Activated CD4-positive, alpha-beta T cell treated with anti-CD3 and anti-CD28 coated beads, Interleukin-2, amount 50 U/mL, for 16 hours (primary cell): ENCODE measurements at places on chromosomes 2 and 18.
A peak's percentile ranks its signal among the peaks of the same experiment; 100 is the strongest.

GRCh38 chr2:230739961-230740360 is 27.3 kb downstream of the CAB39 start:
- DNase-seq: no peak

GRCh38 chr2:207311316-207312005 is 145.7 kb upstream of the KLF7 start:
- DNase-seq: peak; percentile 84

DNA sequence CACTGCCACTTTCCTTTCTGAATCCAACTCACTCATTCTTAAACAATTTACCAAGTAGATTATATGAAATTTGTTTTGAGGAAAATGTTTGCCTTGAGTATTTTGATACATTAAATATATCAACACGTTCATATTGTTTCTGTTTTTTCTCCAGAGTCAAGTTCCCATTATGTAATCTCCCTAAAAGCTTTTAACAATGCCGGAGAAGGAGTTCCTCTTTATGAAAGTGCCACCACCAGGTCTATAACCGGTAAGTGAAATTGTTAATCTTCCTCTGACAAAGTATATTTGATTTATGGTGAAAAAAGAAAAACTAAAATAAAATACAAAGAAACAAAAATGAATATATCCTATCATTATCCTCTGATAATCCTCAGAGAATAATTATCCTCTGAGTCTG is 838.6 kb downstream of the MBD2 start:
- no peak for DNase-seq

DNA sequence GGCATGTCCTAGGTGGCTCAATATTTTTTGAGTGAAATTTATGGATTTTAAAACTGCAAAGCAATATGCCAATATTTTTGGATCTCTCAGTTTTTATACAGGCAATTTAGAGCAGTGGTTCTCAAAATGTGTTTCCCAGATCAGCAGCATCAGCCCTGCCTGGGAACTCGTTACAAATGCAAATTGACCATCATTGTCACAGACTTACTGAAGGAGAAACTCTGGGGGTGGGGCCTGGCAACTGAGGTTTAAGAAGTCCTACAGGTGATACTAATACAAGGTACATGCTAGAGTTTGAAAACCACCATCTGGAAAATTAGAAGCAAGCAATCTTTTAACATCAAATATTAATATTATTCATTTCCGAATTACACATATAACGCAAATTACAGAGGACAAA is 215.6 kb upstream of the PID1 start:
- DNase-seq: no peak

DNA sequence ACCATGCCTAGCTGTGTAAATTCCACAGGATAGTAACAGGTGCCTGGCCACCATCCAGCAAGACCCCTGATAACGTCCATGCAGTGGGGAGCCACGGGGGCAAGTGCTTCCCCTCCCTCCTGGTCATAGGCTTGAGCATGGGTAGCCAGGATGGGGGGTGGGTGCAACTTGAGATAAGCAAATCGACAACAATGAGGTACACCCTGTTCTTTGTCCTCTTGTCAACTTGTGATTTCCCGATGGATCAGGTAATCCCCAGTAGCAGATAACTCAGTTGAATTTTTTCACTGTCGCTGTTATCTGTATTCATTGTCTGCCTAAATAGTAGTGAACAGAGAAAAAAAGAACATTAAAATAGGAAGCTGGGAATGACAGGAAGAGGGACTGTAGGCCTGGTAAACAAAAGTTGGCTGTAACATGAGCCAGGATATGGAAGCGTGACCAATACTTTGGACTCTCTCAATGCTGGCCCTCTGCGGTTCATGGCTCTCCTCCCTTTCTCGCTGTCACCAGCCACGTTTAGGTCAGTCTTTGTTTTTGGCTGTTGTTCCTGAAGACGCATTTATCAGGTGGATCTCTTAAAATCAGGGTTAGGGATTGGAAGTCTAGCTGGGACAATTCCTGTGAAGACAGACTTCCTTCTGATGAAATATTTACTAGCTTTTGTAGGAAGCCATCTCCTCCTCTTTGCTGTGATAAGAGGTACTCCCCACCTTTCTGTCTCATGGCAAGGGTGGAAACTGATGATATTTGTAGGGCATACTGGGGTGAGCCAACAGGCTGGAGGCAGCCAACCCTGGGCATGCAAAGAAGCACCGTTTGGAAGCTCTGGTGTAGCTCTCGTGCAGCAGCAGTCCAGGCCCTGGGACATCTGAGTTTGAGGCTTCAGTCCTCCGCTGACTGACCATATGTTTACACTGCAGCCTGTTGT is 42.4 kb downstream of the TCF7L1 start:
- no peak for DNase-seq

DNA sequence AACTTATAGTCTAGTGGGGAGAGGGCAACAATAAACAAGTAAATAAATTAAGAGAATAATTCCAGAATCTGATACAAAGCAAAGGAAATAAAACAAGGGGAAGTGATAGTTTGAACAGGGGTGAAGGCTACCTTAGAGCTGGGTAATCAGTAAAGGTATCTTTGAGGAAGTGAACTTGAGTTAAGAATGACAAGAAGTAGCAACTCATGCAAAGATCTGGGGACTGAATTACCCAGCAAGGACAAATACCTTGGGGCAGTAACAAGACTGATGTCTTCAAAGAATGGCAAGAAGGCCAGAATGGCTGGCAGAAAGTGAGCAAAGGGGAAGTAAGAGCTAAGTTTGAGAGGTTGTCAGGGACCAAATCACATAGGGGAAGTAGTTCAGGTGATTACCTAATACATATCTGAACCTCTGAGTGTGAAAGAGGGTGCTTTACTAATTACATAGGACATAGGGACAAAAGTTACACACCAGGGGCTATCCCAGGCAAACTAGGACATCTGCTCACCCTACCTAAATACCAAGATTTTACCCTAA is 244.6 kb upstream of the HNRNPA3 start:
- no peak for DNase-seq

DNA sequence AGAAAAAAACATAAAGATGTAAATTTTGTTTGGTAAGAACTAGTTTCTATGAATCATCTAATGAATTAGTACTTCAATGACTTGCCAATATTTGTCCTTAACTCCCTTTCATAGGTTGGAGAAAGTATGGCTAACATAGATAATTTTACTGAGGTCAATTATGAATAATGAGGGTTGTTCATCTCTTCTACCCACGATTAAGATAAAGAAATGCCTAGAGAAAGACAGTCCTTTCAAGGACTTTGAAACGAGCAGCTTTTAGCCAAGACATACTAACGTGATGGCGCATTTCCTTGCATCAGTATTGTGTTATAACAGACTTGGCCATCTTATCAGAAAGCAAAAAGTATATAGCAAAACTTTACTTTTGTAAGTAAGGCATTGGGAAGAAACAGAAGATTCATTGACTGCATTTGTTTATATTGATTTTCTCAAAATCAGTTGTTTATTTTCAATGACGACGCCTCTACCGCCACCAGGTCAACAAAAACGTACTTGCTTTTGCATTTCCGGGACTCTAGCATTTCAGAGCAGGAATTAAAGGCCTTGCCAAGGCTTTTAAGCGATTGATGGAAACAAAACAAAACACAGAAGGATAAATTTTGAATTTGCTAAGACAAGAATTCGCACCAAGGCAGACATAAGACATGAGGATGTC is 961 bp downstream of the RBM43 start:
- peak; percentile 16 for DNase-seq

DNA sequence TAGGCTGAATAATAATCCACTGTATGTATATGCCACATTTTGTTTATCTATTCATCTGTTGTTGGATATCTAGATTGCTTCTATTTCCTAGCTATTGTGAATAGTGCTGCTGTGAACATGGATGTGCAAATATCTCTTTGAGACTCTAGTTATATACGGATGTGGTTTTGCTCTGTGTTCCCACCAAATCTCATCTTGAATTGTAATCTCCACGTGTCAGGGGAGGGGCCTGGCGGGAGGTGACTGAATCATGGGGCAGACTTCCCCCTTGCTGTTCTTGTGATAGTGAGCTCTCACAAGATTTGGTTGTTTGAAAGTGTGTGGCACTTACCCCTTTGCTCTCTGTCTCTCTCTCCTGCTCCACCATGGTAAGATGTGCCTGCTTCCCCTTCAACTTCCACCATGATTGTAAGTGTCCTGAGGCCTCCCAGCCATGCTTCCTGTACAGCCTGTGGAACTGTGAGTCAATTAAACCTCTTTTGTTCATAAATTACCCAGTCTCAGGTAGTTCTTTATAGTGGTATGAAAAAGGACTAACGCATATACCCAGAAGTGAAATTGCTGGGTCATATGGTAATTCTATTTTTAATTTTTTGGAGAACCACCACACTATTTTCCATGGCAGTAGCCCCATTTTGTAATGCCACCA is 86.1 kb upstream of the UPP2 start:
- DNase-seq: no peak

DNA sequence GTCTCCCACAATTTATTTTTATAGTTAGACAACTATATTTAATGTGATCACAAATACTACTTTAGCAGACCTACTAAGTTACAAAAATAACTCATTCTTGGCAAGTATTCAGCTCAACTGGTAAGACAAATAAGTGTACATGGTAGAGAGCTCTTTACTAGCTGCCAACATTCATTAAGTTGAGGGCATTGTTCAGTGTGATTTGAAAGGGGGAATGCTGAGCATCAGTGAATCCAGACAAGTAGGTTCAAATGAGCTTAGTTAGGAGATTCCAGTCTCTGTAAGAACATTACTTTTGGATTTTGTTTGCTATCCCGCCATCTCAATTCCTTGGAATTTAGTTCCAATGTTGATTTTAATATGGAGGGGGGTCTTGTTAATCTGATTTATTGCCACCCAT is 187.3 kb upstream of the LYPD1 start:
- DNase-seq: no peak

DNA sequence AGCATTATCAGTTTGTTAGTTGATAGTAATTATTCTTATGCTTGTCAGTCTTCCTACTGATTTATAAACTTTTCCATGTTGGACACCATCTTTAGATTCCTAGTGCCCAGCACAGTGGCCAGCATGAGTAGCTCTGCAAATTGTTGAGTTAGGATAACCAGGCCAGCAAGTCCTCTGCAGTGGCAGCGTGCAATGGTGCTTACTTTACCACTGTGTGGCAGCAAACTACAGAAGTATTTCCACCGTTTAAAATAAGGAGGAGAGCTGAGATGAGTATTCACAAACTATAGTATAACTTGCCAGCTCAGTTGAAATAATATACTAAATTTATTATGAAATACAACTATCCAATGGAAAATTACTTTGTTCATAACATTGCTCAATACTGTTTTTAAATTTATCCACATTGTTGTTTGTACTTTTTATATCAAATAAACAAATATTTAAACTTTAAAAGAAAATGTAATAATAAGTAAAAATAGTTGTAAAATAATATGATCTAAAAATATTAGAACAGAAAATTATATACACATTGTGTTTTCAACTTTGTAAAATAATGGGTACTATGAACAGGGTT is 9.3 kb upstream of the THADA start:
- DNase-seq: peak; percentile 51

GRCh38 chr2:33021542-33022227 is 74.9 kb downstream of the LTBP1 start:
- no peak for DNase-seq

GRCh38 chr2:135840601-135841000 is 3.6 kb upstream of the LCT start:
- DNase-seq: no peak

DNA sequence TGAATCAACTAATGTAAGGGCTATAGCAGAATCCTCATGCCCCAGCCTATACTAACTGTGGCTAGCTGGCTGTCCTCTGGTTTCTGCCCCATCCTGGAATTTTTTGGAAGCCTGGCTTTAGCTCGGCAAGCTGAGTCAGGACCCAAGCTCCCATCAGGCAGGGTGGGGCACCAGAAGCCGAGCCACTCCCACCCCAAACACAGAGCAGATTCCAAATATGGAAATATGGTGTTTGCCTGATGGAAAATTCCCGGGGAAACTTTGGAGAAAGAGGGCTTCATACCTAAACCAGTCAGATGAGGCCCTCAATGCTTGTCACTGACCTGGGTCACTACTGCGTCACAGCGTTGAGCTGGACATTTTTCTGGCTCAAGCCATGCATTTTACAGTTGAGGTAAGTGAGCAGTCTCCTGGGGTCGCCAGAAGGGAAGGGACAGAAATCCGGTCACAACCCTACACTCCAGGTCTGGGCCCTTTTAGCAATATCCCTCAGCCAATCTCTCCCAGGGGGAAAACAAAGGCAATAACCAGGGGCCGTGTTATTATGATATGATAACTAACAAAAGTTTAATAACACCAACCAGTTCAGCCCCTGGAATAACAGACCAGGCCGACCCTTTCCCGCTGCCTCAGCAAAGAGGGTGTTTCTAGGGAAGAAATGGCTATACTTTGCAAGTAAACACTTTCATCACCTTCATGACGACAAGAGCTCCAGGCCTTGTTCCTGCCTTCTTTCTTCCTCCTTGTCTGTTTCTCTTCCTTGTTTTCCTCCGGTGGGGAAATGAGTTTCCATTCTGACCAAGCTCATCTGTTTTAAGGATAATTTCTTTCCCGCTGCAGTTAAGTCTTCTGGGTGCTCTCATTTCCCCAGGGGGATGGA is 37.7 kb downstream of the PSD4 start:
- no peak for DNase-seq

GRCh38 chr2:74849228-74849892 is 15.4 kb downstream of the HK2 start:
- peak; percentile 67 for DNase-seq

DNA sequence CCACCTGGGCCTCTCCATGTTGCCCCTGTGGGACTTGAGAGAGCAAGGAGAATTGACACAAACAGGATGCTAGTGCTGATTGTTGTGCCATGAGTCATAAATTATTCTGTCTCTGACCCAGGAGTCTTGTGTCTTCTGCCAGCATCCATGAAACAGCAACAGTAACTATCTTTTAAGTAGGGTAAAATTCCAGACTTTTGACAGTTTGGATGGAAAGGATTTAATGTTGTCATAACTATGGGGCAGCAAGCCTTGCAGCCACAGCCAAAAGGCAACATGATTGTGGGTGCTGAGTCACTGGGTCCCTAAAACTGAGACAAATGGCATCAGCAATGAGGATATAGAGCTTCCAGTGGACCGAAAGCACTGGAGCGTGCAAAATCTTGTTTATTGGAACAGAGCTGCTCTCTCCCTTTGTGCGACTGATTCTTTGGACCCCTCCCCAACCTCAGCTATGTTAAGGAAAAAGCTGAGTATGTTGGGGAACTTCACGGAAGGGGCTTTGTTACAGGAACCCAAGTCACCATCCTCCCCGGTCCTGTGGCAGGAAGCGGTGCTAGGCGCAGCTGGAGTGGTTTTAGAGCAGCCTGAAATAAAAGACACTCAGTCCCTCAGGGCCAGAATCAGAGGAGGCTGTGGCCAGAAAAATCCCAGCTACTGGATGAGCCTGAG is 9.6 kb upstream of the ITPRIPL1 start:
- DNase-seq: peak; percentile 50

GRCh38 chr2:20666304-20667150 is at the start of gene GDF7:
TSS of gene GDF7 (plus strand) at chr2:20667144. CDS start at chr2:20667240, 96 bp downstream.
- DNase-seq: no peak
